ENCODE measurements at places on chromosomes 12 and 14. TPM values are rescaled to one million over a fixed set of nuclear protein-coding genes. Genes with fewer than 3 reads are reported as not detected.

DNA sequence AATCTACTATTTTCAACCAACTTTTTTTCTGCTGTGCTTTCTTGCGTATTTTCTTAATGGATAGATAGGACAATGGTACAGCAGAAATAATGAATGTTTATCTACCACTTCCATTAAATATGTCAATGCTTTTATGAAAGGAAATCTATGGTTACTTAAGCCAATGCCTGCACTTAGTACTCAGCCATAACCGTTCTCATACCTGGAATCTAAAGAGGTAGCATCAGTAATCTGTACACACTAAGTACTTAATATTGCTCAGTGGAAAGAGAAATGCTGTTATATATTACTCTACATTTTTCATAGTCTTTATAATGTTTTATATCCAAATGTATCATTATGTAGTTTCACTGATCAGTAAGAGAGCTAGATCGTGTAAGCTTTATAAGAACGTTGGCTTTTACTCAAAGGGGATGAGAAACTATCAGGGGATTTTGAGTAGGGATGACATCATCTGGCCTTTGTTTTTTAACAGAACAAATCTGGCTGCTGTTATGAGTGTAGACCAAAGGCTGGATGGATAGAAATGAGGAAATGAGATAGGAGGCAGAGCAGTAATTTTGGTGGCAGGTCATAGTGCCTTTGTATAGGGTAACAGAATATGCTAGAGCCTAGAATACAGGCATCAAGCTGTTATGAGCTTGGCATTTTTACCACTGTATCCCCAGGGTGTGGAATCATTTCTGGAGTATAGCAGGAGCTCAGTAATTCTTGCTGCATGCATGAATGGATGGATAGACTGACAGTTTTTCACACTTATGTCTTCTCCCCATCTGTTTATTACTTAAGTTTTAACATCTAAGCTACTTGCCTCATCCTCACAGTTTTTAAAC is 34.0 kb downstream of the ALG10B start:
- no peak for DNase-seq

GRCh38 chr12:120748242-120748641 is 22.6 kb downstream of the ACADS start:
- no peak for DNase-seq

GRCh38 chr12:38771871-38772270 is 133.5 kb downstream of the CPNE8 start:
- DNase-seq, result peak; percentile 52

- DNase-seq, result no peak
These were observed 18.1 kb downstream of the RAB21 start for GRCh38 chr12:71772735-71773134.

Gene PTCSC3
- not detected for total RNA-seq

GRCh38 chr14:102929241-102930137 is 7.0 kb downstream of the AMN start:
- no peak for DNase-seq

DNA sequence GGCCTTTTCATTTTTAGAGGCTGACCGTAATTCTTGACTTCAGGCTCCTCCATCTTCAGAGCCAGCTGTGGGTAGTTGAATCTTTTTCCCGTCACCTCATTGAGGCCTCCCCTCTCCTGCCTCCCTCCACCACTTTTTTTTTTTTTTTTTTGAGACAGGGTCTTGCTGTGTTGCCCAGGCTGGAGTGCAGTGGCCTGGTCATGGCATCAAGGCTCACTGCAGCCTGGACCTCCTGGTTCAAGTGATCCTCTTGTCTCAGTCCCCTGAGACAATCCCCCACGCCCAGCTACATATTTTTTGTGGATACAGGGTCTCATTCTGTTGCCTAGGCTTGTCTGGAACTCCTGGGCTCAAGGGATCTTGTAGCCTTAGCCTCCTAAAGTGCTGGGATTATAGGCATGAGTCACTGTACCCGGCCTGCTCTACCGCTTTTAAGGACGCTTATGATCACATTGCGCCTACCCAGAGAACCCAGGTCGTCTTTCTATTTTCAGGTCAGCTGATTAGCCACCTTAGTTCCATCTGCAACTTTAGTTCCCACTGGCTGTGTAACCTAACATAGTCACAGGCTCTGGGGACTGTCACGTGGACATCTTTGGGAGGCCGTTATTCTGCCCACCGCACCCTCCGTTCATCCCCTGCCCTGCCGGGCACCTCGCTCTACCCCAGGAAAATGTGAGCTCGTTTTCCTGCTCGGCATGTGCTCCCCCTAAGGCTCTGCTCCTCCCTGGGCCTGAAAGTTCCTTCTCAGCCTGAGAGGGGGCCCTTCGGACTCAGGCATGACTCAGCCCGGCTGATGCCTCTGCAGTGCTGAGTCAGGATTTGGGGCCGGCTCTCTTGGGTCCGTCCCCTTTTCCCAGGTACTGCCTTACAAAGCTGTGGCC is 13.4 kb downstream of the TNFAIP2 start:
- DNase-seq, result no peak

DNA sequence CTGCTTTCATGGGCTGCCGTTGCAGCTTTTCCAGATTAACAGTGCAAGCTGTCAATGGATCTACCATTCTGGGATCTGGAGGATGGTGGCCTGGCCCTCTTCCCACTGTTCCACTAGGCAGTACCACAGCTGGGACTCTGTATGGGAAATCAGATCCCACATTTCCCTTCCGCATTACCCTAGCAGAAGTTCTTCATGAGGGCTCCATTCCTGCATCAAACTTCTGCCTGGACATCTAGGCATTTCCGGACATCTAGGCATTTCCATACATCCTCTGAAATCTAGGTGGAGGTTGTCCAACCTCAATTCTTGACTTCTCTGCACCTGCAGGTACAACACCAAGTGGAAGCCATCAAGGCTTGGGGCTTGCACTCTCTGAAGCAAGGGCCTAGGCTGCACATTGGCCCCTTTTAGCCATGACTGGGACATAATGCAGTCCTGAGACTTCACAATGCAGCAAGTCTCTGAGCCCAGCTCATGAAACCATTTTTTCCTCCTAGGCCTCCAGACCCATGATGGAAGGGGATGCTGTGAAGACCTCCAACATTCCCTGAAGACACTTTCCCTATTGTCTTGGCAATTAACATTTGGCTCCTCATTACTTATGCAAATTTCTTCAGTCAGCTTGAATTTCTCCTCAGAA is 863.3 kb downstream of the C12orf50 start:
- DNase-seq, result no peak

All from activated CD4-positive, alpha-beta T cell treated with anti-CD3 and anti-CD28 coated beads for 36 hours (primary cell).